NCI-H2081 treated with DMSO at 0.1 percent for 48 hours (cell line): ENCODE measurements at places on chromosomes 3 and 15.
A peak's percentile ranks its signal among the peaks of the same experiment; 100 is the strongest.

DNA sequence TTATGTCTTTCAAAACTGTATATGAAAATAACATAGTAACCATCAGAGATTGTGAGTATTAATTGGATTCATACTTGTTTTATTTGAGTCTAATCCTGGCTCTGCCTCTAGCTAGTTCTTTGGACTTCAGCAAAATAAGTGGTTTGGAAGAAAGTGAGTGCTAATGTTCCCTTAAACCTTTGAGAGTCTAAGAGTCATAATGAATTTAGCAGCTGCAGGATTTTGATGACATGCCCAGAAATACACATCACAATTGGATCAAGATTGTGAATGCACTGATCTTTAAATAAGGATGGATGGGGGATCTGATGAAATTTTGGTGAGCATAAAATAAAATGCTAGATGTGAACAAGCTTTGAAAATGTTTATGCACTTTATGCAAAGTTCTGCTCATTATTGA, 79.9 kb upstream of the FAM98B start:
- DNase-seq = no peak

DNA sequence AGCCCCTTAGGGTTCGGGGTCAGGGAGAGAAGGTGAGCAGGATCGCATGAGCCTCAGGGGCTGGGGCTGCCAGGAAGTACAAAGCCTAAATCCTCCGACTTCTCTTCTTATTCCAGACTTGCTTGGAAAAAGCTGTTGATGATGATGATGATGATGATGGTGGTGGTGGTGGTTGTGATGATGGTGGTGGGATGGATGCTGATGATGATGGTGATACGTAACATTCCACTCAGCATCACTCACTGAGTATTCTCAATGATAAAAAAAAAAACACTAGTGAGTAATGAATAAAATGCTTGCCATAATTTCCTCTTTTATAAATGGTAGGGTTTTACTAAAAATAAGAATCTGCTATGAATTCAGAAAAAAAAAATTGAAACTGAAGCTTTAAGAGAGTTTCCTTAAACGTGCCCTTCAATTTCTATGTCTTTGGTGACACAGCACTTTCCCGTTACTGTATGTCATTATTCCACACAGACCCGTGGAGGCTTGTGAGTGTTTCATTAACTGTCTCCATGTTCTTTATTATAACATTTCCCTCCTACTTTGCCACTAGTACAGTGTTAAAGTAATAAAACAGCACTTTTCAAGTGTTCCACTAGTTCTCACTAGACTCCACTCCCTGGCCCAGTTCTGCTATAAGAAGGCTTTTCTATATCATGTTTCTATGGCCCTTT, 5.4 kb upstream of the ACAN start:
- DNase-seq = no peak

DNA sequence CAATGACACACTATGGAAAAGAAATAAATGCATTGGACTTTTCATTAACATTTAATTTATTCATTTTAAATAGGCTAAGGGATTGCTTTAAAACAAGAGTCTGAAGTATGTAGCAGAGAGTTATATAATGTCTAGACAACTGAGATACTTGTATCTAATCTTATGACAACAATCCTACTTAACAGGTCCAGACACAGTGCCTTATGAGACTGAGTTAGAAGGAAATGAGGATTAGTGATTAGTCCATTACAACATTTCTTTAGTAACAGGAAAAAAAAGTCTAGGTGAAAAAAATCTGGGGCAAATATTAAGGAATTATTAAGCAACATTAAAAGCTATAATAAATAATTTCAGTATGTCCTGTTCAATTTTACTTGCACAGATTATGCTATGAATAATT, 140.6 kb downstream of the MEIS2 start:
- DNase-seq = no peak

DNA sequence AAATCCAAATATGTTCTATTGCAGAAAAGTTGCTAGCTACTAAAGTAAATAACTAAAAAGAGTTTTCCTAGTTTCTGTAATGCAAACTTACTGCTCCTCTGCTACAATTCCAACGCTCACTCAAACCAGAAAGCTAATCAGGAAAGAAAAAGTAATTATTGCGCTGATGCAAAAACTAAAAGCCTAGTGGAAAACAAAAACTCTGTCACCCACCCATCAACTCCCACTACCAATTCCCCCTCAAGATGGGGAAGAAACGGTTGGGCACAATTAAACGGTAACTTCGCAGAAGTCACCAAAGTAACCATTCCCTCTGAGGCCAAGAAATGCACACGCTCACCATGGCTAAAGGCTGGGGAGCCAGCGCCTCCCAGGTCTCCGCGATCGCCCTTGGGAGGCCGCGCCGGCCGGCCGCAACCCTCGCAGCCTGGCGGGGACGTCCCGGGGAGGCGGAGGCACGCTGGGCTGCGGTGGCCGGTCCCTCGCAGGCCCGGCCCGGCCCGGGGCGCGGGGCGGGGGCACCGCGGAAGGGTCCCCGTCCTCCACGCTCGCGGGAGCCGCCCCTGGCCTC, 684 bp downstream of the SLTM start:
- no peak for DNase-seq

DNA sequence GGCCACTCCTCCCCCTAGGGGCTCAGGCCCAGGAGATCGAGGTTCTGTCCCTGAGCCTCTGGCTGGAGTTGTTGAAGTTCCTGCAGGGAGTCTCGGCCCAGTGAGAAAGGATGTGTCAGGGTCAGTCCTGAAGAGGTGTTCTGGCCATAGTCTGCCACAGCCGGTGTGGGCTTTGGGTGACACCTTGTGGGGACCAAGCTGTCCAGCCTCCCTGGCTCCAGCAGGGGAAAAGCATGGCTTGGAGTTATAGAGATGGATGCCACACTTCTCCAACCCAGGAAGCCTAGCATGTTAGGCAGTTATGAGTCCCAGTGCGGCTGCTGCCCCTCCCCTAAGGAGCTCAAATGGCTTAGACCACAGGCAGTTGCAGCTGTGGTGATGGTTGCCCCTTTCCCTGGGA, 945.6 kb upstream of the GBE1 start:
- no peak for DNase-seq

DNA sequence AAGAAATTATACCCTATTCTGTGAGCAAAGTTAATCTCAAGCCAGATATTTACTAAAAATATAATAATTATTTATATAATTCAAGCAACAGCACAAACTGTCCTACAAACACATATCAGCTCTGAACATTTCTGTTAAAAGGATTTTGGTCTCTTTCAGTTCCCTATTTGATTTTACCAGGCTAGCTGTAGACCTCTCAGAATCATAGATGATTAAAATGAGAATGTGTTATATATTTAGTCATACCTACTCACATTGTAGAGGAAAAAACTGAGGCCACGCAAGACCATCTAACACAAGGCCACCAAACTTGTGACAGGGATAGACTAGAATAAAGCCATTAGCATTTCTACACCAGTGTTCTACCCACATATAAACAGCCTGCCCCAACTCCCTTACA, 28.5 kb downstream of the ACKR4 start:
- no peak for DNase-seq

GRCh38 chr3:159187706-159188105, 385.9 kb downstream of the MFSD1 start:
- DNase-seq = no peak

- DNase-seq = no peak
These were observed 4.1 kb downstream of the ISLR2 start for GRCh38 chr15:74134387-74135027.

DNA sequence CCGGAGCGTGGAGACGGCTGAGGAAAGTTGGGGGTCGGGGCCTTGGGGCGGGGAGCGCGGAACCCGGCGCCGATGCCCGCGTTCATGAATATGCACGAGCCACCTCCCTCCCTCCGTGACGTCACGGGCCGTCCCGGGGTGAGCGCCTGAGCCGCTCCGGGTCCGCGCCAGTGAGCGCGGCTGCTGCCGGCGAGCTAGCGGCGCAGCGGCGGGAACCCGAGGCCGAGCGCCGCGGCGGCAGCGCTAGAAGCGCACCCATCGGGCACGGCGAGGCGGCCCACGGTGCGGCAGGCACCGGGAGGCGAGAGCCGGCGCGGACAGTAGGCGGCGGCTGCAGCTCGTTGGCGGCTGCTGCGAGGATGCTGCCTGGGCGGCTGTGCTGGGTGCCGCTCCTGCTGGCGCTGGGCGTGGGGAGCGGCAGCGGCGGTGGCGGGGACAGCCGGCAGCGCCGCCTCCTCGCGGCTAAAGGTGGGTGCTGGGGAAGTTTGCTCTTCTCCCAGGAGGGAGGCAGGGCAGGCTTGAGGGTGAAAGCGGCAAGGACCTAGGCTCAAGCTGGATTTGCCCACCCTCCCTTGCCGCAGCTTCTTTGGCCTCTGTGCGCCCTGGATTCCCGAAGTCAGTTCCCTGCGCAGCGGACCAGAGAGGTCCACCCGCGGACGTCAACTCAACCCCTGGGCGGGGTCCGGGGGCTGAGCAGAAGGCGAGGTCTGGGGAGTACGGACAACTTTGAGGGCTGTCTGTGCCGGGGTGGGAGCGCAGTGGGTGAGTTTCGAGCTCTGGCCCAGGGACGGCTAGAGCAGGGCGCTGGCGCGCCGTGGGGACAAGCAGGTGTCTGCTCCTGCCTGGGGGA, at the start of gene CLSTN2:
CLSTN2 (plus strand) TSS at position 170 of the 850 bp plus-strand sequence.
- DNase-seq = peak; percentile 21

GRCh38 chr3:49017971-49018706, at the start of gene DALRD3:
Gene DALRD3 (minus strand): TSS chr3:49018580. CDS start chr3:49018564, 16 bp downstream.
- no peak for DNase-seq

GRCh38 chr3:131353016-131353877, 28.3 kb upstream of the NUDT16 start:
- DNase-seq = no peak

- no peak for DNase-seq
These were observed 226.6 kb upstream of the ROBO1 start for GRCh38 chr3:79994397-79994796.

DNA sequence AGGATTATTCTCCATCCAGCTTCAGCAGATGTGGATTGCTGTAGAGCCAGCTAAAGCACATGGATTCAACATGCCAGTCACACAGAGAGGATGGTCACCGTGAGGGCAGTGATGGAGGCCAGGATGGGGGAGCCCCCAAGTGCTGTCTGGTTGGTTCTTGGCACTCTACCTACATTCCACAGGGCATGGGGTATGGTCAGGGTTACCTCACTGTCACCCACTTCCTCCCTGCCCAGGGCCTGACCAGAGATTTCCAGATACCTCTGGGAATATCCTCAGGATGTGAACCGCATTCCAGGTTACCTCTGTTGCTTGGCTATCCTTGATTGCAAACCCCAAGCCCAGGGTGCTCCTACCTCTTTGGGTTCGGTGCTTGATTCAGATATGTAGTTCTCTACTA, 147.3 kb upstream of the TRIM42 start:
- DNase-seq = no peak

DNA sequence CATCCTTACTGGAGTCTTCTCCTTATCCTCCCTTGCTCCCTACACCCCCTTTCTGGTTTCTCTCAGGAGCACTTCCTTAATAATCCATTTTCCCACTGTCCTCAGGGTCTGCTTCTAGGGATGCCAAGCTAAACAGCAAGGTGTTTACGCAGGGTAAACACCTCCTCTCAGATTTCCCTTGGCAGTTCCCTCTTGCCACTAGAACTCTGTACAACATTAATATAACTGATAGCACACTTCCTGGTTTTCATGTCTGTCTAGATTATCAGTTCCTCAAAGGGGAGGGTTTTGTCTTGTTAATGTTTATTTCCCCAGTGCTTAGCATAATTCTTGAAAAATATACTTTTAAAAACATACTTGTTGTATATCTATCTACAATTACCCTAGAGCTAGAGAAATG, 118.0 kb upstream of the SLC24A5 start:
- DNase-seq = peak; percentile 21

- no peak for DNase-seq
These were observed 81.3 kb downstream of the ARHGAP31 start for GRCh38 chr3:119375510-119375909.
